Frontal cortex (tissue), 4 donors: ENCODE measurements at places on chromosomes 4 and X. TPM values are rescaled to one million over a fixed set of nuclear protein-coding genes. Genes with fewer than 3 reads are reported as not detected.

DNA sequence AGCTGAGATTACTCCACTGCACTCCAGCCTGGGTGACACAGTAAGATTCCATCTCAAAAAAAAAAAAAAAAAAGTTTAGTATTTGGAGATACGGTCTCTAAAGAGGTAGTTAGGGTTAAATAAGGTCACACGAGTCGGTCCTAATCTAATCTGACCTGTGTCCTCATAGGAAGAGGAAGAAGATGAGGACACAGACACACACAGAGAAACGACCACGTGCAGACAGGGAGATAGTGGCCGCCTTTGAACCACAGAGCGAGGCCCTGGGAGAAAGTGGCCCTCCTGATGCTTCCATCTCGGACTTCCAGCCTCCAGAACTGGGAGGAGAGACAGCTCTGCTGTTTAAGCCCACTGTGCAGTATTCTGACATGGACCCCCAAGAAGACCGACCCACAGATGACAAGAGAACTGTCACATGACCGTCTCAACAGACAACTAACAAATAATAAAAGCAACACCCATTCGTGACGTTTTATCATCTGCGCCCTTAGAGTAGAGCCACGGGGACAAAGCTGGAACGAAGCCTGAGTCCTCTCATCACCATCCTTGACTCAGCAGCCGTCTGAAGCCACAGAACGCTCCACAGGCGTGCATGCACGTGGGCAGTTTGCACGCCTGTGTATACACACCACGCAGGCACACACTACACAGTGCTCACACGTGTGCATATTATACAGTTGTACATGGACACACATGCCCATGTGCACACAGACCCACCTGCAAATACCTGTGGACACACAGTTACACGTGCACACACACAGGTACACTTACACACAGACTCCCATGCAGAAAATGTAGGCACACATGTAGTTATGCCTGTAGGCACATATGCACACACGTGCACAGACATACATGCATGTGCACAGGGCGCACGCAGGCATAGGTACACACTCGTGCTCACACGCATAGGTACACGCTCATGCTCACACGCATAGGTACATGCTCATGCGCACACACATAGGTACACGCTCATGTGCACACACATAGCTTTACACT is 51.7 kb downstream of the FAM53A start:
- DNase-seq: no peak

- DNase-seq: no peak
Measured at GRCh38 chr4:152896811-152897210, 39.3 kb upstream of the FHDC1 start.

The BMPR1B gene
- total RNA-seq: 8.2 TPM

- DNase-seq: no peak
Measured at GRCh38 chr4:31692399-31692940, 972.3 kb downstream of the PCDH7 start.

The PGRMC1 gene
- total RNA-seq: 260 TPM

The PKD2 gene
- total RNA-seq: 58.3 TPM

- no peak for DNase-seq
Measured at GRCh38 chr4:127829014-127829413, 46.9 kb downstream of the HSPA4L start.

The KCNIP4 gene
- 16.7 TPM for total RNA-seq

The KLKB1 gene
- 0.82 TPM for total RNA-seq

The RASSF6 gene
- total RNA-seq: under 0.01 TPM

The PDE5A gene
- total RNA-seq: 21.2 TPM

- DNase-seq: no peak
Measured at GRCh38 chr4:3463556-3464348, 646 bp downstream of the DOK7 start.

DNA sequence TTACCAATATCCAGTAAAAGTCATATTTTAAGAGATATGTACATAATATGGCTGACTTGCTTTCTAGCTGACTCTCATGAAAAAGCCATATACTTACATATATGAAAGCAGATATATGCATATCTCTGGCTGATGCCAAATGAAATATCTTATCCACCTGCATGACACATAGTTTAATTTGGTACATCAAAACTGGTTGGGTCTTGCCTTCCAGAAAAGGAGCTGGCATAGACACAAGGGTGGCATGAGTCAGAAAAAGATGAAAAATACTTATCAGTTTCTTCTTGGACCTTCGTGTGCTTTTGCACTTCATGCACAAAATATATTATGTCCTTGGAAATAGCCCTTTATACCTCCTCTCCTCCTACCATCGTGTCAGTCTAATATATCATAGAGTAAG is 32.1 kb downstream of the TIGD4 start:
- DNase-seq: no peak

- DNase-seq: no peak
Measured at GRCh38 chrX:22758807-22759481, 240.8 kb upstream of the DDX53 start.

GRCh38 chrX:65688403-65688871 is 21.0 kb downstream of the MSN start:
- DNase-seq: no peak

DNA sequence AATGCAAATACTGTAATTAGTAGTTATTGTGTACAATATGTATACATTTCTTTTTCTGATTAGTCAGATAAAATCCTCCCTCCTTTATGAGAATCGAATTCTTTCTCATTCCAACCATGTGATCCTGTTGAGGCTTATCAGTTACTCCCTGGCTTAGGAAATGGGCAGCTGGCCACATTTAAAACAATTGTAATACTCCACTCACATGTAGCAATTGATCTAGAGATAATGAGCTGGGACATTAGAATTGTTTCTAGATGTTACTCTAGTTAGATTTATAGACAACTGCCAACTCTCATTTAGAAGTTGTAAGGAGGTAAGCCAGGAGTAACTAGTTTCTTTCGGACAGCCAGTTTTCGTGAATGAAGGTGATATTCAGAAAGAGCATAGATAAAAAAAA is 859.3 kb upstream of the AADAT start:
- no peak for DNase-seq

GRCh38 chr4:184861047-184861446 is 35.3 kb upstream of the ACSL1 start:
- DNase-seq: no peak

The SHROOM2 gene
- total RNA-seq: 19.2 TPM

The GPR143 gene
- total RNA-seq: 0.82 TPM

DNA sequence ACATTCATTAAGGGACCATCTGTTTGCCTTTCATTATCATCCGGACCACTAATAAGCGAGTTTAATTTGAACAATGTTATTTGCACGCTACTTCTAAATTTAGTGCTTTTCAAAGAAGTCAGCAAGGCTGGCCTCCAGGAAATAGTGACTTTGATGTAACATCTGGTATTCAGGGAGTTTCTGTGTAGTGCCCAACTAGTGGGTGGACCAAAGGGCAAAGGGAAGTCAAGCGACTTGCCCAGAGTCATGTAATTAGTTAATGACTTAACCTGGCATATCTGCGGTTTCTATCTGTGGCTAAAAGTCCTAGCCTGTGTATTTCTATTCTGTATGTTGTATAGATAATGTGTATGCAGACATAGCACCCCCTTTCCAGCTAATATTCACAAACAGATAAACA is 56.3 kb upstream of the LCORL start:
- no peak for DNase-seq

The MUC7 gene
- not detected for total RNA-seq

GRCh38 chrX:69317721-69318120 is 152.5 kb upstream of the PJA1 start:
- no peak for DNase-seq

The CYLC1 gene
- under 0.01 TPM for total RNA-seq

The HTN3 gene
- not detected for total RNA-seq

The TIGD4 gene
- 3.3 TPM for total RNA-seq

The ARMCX1 gene
- 120 TPM for total RNA-seq

DNA sequence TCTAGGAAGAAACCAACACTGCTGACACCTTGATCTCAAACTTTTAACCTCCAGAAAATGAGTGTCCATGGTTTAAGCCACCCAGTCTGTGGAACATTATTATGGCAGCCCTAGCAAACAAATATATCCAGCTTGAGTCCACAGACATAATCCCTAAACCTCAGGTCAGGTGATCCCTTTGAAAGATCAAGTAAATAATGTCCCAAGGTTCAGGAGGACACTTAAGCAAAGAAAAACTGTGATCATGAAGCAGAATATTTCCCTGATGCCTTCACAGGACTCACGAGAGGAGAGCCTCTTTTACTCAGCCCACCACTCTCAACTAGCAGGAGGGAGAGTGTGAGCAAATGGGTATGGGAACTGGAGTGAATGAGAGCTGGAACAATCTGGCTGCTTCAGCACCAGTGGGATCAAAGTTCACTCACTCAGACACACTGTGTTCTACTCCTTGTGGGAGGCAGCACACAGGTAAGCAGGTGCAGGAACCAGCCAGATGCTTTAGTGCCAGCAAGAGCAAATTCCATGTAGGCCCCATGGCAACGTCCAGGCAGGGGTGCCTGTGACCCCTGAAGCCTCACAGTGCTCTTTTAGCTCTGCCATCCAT is 608.4 kb downstream of the RAB28 start:
- DNase-seq: no peak

- DNase-seq: no peak
Measured at GRCh38 chr4:25320336-25320735, 7.8 kb downstream of the ZCCHC4 start.

GRCh38 chr4:155885666-155886065 is 17.8 kb upstream of the TDO2 start:
- no peak for DNase-seq

DNA sequence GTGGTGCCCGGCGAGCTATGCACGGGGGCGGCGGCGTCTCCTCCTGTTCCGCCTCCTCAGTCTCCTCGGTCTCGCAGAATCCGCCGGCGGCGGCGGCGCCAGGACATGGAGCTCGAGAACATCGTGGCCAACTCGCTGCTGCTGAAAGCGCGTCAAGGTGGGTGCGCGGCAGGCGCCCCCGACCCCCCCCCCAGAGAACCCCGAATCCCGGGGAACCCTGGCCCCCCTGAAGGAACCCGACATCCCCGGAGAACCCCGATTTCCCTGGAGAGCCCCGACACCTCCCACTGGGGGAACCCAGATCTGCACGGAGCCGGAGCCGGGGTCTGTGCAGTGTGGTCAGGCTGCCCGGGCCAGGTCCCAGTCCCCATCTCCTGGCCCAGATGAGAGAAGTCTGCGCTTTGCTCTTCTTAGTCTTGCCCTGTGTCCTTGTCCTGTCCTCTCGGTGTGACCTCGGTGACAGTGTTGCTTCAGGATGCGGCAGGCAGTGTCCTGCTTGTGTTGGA is 648 bp downstream of the GRK4 start:
- no peak for DNase-seq

DNA sequence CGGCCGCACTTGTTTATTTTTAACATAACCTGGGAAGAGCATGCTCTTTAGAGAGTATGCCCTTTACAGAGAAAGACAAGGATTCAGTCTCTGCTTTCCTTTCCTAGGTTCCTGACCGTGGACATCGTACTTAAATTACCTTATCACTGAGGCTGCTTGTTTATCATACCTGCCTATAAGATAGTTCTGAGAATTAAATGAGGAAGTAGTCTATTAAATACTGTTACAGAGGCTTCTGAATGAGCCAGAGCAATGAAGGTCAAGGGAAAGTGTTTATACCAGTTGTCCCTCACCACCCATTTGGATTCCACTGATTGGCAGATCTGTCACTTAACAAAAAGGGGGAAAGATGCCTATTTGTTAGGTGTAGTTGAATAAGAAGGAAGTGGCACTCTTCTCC is 10.0 kb downstream of the TXLNG start:
- no peak for DNase-seq

GRCh38 chr4:80711956-80712355 is 318.6 kb upstream of the BMP3 start:
- no peak for DNase-seq

DNA sequence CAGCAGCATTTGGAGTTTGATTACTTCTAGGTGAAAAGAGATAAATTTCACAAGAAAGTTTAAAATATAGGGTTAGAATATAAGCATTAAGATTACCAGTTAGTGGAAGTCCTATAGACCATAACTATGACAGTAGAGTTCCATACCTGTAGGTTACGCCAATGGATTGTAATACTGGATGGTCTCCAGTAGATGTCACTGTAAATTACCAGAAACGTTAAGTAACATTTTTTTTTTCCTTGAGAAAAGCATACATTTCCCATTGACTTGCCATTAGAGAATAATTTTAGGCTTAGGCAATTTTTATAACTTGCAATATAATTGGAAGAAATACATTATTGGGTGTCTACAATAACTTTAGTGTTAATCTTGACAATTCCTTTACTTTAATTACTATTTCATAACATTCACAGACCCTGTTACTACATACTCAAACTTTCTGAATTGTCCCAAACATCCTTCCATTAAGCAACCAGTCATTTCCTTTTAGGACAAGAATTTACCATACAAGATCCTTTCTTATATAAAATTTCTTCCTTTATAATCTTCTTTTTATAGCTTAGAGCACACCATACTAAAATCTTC is 304.1 kb upstream of the TECRL start:
- no peak for DNase-seq

The SAGE1 gene
- total RNA-seq: not detected

The MAGEA2B gene
- total RNA-seq: not detected

GRCh38 chr4:84263415-84263814 is 235.7 kb downstream of the NKX6-1 start:
- no peak for DNase-seq

The GPR50 gene
- not detected for total RNA-seq

- peak; percentile 28 for DNase-seq
Measured at GRCh38 chrX:24117258-24117657, 32.3 kb upstream of the ZFX start.

GRCh38 chr4:11106759-11107158 is 321.9 kb downstream of the HS3ST1 start:
- DNase-seq: no peak

GRCh38 chrX:155857561-155857960 is 23.6 kb upstream of the VAMP7 start:
- DNase-seq: no peak

DNA sequence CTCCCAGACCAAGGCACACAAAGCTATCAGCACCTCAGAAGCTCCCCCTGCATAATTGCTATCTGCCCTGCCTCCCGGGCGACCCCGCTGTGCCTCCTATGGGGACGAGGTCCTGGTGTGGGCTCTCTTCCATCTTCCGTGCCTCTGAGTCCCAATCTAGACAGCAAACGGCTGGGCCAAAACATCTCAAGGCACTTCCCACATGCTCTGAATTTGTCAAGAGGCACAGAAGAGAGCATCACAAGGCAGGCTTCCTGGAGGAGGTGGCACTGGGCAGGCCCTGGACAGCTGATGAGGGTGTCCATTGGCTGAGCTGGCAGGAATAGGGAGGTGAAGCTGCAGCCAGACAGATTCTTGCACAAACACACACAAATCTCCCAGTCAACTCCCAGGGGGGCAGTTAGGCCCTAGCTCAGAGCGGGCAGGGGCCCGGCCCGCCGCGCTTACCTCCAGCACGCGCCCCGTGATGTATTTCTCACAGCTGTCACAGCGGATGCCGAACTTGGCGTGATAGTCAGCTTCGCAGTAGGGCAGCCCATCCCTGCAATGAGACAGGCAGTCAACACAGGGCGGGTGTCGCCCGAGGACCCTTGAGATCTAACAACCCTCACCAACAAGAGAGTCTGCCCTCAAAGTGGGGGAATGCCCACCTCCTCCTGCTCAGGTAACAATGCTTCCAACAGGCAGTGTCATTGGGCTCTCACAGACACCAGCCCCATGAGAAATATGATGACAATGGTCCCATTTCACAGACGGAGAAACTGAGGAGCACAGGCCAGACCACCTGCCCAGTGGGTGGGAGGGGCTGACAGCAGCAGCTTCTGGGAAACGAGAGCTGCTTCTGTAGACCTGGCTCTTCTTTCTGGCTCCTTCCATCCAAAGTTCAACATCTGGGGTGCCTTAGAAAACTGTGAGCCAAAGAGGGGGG is 81.2 kb downstream of the ABLIM2 start:
- no peak for DNase-seq
